Small intestine (tissue), 16 donors: ENCODE measurements at places on chromosomes 1 and 21.

- DNase-seq, result no peak
These were observed 120.7 kb downstream of the SMYD2 start for GRCh38 chr1:214401666-214402065.

DNA sequence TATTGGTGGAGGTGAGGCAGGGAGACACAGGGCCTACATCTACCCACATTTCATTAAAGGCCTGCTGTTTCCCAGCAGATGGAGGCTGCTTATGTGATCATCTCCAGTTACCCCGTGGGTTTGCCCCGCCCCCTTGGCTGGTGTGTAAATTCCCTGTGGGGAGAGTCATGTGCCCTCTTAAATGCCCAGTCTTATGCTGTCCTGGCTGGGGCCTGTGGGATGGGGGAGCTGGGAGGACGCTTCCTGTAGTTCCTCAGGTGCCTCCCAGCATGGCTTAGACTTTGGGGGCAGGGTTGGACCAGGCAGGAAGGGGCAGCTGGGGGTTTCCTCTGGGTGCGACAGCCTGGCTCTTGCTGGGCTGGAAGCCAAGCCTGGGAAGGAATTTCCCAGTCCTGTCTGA is 15.5 kb upstream of the CITED4 start:
- DNase-seq, result no peak

DNA sequence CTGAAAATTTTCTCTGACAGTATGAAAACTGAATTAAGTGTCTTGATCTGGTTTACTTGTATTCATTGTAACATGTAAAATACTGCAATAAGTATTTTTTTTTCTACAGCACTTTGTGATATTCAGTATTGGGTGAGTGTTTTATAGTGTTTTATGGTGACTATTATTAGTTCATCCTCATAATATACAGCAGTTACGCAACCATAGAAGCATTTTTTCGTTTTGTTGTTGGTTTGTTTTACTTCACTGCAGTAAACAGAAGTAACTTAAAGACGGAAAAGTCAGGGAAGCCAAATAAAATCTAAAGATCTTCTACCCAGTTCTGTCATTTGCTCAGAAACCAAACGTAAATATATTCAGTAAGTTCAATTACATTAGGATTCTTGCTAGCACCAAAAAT is 250.0 kb downstream of the TPR start:
- no peak for DNase-seq

DNA sequence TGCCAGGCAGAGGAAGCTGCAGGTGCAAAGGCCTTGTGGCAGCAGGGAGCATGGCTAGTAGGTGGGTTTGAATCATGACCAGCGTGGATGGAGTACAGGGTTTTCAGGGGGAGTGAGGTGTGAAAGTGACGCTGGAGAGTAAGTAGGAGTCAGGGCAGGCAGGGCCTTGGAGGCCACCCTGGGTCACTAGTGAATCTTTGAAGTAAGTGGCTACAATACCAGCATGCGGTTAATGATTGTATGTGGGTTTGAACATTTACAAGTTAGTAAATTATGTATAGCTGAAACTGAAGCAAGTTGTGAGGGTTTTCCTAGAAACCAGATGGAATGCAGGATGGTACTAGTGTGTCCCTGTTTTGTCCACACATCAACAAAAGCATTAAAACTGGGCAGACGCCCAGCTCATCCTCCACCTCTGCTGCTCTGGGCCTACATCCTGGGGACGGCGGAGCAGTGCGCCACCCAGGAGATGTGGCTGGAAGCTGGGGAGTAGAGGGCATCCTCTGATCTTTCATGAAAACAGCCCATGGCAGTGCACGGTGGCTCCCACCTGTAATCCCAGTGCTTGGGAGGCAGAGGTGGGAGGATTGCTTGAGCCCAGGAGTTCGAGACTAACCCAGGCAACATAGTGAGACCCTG is 41.2 kb upstream of the B3GALNT2 start:
- DNase-seq, result no peak

DNA sequence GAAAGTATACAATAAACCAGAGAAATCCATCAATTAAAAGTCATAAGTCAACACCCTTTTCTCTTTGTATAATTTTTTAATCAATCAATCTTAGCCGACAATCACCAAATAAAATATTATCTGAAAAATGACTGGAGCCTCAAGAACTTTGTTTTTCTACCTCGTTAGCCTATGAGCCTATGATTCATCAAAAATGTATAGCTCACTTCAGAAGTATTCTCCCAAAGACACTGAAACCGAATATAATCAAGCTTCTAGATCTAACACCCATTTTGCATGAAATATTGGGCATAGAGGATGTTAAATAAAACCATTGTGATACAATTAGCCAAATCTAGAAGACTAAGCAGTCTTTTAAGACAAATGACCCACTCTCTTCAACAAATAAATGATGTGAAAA is 17.8 kb upstream of the RSBN1 start:
- no peak for DNase-seq

DNA sequence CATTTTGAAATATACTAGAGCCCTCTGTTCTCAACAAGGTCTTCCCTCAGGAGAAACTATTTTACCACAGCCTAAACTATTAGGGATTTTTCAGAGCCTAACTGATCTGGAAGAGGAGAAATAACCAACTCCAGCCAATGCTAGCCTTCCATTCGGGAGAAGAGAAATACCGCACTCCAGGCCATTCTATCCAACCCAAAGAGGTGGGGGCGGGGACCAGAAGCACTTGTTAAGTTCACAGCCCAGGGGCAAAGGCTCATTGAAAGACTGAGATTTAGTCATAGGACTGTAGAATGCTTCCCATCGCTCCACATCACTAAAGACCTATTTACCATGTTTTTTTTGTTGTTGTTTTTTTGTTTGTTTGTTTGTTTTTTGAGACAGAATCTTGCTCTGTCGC is 35.4 kb upstream of the SLFNL1 start:
- DNase-seq, result no peak

DNA sequence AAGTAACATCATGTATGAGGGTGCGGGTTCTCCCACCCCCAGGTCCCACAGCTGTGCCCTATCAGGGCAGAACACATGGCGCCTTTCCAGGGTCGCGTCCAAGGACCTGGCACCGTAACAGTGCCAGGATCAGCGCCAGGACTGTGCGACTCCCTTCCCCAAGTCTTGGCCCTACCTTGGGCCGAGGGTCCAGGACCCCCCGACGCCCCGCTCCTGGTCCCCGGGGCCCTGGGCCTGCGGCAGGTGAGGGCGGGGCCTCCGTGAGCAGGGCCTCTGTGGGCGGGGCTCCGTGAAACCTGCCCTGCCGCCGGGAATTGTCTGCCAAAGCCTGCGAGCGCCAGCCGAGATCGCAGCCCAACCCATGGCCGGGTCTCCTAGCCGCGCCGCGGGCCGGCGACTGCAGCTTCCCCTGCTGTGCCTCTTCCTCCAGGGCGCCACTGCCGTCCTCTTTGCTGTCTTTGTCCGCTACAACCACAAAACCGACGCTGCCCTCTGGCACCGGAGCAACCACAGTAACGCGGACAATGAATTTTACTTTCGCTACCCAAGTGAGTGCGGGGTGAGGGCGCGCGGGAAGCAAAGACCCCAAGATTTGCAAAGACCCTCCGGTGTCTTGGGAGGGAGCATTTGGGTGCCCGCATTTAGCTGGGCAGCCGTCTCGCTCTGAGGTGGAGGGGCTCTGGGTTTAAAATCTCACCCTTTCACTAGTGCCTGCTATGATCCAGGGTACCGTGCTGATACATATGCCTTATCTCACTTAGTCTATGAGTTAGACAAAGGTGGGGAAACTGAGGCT is at the start of gene RHBG:
Gene RHBG (plus strand): TSS at position 323 of the 796 bp plus-strand sequence. CDS start 39 bp downstream, at position 362.
- peak; percentile 85 for DNase-seq

DNA sequence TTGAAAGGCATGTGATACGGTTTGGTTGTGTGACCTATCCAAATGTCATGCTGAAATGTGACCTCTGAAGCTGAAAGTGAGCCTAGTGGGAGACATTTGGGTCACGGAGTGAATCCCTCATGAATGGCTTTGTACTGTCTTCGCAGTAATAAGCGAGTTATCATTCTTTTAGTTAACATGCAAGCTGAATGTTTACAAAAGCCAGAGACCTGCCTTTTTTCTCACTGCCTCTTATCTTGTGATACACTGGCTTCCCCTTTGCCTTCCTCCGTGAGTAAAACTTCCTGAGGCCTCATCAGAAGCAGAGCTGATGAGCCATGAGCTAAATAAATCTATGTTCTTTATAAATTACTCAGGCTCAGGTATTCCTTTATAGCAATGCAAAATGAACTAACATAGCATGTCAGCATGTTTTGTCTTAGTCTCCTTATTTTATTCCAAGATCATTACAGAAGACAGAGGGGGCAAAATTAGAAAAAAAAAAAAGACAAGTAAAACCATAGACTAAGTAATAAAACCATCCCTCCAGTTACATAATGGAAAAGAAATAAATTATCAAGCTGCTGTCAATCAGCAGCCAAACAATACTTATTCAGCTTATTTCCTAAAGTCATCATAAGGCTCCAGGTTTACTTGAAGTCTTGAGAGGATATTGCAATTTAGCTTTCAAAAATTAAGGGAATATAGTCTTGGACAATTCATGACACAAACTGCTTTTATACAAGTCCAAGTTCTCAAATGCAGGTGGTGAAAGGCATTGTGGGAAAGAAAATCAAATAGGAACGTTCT is 12.1 kb downstream of the RGS18 start:
- no peak for DNase-seq

- DNase-seq, result no peak
These were observed 54.3 kb upstream of the SDC3 start for GRCh38 chr1:30962609-30963508.

- no peak for DNase-seq
These were observed 115.2 kb downstream of the LAMC2 start for GRCh38 chr1:183301239-183301638.

- DNase-seq, result no peak
These were observed 8.3 kb downstream of the LIN28A start for GRCh38 chr1:26418865-26419349.

DNA sequence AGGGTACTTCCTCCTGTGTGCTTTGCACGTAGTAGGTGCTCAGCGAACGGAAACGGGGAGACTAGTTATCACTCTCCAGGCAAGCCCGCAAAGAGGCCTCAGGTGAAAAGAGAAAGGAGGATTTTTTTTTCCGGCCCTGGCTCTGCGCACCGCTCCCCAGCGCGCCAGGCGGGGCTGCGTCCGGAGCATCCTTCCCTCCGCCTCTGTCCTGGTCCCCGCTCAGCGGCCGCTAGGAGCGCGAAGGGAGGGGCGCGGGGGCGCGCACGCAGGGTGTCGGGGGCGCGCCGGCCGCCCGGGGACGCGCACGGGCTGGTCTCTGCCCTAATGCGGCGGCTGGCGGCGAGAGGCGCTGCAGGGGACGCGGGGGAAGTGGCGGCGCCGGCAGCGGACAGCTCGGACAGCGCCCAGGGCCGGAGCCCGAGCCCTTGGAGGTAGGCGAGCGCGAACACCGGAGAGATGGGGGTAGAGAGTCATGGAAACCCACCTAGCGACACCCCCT is 42.3 kb upstream of the NFASC start:
- peak; percentile 43 for DNase-seq

DNA sequence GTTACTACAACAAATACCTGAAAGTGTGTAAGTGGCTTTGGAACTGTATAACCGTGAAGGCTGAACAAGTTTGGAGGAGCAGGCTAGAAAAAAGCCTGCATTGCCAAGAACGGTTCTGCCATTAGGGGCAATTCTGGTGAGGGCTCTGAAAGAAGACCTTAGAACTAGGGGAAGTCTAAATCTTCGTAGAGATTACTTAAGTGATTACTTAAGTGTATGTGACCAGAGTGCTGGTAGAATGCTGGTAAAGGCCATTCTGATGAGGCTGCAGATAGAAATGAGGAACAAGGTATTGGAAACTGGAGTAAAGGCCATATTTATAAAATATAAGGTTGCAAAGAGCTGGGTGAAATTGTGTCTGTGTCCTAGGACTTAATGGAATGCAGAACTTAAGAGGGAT is 158.0 kb downstream of the CLIC6 start:
- DNase-seq, result no peak

GRCh38 chr1:42957229-42957879 is 1.3 kb downstream of the SLC2A1 start:
- peak; percentile 69 for DNase-seq

DNA sequence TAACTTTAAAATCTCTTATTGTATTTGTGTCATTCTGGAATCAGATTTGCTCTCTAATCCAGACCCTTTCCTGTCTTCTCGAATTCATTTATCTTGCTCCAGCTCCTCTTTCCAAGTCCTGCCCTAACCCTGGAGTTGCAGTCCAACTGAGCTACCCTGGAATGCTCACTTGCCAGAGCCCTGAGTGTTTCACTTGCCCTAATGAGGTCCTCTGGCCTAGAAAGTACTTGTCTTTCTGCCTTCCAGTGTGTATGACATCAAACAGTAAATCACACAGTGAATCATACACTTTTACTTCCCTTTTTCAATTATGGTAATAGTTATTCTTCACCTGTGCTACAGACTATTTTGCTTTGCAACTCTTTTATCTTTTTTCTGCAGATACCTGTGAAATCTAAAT is 96.9 kb downstream of the NEK7 start:
- no peak for DNase-seq

DNA sequence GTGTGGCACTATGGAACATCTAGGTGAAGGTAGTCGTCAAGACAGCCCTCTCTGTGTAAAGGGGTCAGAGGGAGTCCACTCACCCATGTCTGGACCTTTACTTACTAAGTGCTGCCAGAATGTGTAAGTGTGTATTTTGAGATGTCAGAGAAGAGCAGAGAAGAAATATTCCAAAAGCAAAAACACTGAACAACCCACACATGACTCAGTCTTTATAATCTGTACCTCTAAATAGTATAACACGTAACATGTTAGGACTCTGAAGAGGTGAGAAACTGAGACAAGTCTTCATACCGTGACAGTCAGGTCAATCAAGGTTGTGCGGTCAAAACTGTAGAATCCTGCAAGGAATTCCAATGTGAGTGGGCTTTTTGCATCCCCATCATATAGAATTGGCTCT is 555.2 kb downstream of the LMO4 start:
- no peak for DNase-seq

GRCh38 chr1:215273838-215274516 is 191.4 kb downstream of the KCNK2 start:
- no peak for DNase-seq

GRCh38 chr1:241525026-241525425 is 5.5 kb upstream of the FH start:
- no peak for DNase-seq

- DNase-seq, result no peak
These were observed 105.5 kb downstream of the TOMM20 start for GRCh38 chr1:235022981-235023710.

GRCh38 chr1:5998051-5998905 is 6.1 kb upstream of the NPHP4 start:
- no peak for DNase-seq
